Astrocyte of the spinal cord (primary cell): ENCODE measurements at places on chromosomes 1 and 21.

GRCh38 chr1:20057886-20058420 is 12.0 kb upstream of the PLA2G5 start:
- DNase-seq = peak; percentile 9

DNA sequence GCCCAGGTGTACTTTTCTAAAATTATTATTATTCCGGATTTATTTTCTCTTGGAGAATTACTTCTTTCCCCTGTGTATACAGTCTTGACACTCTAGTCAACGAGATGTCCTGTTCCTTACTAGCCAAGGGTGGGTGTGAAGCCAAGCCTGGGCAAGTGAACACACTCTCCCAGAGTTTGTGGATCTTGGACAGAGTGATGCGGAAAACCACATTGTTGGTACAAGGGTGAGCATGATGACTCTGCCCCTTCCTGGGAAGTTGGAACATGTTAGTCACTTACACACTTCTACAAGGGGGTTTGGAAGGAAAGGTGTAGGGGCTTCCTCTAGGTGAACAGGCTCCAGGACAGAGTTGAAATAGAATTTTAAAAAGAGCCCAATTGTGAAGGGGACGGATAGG is 20.0 kb upstream of the RD3 start:
- peak; percentile 85 for DNase-seq

GRCh38 chr1:101200513-101200912 is 36.3 kb upstream of the S1PR1 start:
- DNase-seq = peak; percentile 82

DNA sequence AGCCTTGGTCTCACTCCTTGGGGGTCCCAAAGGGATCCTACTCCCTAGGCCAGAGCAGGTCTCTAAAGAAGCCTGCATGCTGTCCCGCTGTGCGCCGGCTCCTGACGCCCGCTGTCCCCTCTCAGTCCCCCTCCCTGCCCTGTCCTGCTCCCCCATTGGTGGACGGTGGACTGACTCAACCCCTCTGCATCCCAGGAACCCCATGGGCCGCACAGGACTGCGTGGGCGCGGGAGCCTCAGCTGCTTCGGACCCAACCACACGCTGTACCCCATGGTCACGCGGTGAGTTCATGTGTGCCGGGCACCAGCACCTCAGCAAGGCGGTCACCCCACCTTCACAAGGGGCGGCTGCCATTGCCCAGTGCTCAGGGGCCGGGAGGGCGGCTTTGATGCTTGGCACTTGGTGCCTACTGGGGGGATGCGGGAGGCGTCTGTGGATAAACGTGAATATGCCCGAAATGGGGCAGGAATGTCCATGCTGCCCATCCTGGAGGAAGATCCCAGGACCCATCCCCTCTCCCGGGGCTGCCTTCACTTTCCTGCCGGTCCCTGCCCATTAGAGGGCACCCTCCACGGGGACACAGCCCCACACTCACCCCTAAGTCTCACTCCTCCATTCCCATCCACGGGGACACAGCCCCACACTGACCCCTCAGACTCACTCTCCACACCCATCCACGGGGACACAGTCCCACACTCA is 20.2 kb upstream of the LRRC3 start:
- no peak for DNase-seq

DNA sequence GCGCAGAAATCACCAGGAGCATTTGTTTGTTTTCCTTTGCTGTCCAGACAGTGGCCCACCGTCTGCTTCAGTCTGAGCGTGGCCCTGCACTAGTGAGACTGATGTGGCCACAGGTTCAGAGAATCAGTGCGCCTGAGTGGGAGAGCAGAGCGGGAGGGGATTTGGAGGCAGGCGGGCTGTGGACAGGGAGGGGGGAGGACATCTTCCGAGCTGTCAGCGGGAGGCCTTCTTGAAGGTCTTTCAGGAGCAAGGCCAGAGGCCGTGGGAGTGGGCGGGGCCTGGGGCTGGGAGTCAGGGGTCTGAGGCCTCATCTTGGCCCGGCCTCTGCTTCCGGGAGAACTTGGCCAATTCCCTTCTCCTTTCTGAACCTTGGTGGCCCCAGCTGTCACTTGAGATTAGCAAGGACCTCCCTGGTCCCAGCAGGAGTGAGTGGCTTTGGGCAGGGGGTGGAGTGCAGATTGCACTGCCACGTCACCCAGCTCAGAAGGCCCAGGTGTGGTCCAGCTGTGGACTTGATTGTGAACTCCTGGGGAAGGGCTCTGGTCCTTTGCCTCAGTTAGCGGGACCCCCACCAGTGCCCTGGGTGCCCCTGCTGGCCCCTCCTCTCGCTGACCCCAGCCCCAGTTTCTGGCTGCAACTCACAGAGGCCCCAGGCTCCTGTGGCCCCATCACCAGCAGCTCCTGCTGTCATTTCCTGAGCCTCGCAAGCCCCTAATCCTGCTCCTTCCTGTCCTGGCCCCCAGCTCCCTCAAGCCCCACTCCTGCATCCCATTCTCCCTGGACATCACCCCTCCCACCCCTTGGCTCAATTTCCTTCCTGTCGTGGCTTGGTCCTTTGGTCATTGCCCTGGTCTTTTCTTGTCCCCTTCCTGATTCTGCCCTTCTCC is 8.4 kb downstream of the TNFRSF1B start:
- no peak for DNase-seq

DNA sequence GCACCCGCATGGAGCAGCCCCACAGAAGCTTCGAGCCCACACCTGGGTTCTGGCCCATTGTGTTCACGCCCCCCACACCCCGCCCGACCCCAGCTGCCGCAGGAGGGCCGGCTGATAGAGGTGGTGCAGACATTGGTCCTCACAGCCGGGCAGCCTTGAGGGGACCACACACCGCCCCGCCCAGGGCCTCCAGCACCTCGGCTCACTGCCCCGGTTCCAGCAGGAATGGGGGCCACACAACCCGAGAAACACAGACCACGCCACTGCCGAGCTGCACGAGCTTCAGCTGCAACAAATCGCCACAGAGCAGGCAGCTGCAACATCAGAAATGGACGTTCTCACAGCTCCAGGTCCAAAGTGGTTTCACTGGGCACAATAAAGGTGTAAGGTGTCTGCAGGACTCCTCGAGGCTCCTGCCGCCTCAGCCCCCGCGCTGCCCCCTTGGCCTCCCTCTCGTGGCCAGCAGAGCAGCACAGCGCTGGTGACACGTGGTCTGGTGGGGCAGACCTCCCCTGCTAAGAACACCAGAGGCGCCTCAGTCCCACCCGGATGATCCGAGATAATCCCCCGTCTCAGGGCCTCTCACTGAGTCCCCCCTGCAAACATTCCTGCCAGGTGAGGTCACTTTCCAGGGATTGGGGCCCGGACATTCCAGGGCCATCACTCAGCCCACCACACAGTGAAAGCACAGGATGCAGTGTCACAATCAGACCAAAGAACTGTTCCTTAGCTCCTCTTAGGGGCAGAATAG is 62.3 kb upstream of the ADARB1 start:
- DNase-seq = peak; percentile 87

GRCh38 chr1:17799642-17800041 is 44.5 kb downstream of the ACTL8 start:
- DNase-seq = no peak

DNA sequence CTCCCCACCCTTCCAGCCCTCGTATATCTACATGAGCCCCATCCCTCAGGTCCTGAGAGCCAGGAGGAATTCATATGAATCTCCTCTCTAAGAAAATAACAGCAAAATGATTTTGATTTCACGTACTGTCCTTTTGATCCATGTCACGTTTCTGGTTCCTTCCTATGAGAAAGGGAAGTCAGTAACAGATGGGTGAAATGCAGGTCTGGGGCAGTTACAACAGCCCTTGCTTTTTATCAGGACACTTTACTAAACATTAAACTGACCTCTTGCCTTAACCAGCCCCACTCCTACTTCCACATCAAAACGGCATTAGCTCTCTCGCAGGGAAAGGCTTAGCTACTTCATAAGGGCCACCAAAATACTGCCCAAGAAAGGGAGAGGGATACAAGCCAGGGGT is 59.0 kb downstream of the SPATA46 start:
- no peak for DNase-seq
